ENCODE measurements at places on chromosomes 4 and X.

DNA sequence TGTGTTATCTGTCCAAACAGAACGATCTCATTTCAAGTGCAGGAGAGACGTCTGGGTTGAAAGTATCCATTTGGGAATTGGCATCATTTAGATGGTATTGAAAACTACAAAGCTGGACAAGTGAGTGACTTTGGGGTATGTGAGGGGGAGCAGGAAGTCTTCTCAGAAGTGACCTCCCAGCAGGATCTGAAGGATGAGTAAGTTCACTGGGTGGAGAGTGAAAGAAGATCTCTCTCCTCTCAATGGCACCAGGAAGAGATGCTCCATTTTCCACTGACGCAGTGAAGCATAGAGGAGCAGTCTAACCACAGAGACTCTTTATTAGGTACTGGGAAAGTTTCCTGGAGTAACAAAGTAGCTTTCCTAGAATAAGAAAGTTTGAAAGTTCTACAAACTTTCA lies 161.0 kb downstream of the CPE start:
- no peak for DNase-seq

- peak; percentile 74 for DNase-seq
Measured at GRCh38 chr4:15668566-15669435, 12.8 kb upstream of the FAM200B start.

DNA sequence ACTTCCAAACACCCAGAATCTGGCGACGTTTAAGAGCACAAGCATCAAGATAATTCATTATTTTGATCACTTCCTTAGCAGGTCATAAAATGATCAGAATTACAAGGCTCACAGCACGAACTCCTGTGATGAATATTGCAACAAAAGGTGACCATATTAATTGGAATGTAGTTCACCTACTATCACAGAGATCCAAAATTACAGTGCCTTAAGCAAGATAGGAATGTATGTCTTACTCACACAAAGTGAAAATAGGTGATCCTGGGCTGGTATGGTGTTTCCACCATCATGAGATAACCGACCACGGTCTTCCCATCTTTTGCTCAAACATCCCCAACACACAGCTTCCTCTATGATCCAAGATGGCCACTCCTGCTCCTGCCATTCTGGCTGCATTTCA lies 131.2 kb downstream of the SCFD2 start:
- no peak for DNase-seq

DNA sequence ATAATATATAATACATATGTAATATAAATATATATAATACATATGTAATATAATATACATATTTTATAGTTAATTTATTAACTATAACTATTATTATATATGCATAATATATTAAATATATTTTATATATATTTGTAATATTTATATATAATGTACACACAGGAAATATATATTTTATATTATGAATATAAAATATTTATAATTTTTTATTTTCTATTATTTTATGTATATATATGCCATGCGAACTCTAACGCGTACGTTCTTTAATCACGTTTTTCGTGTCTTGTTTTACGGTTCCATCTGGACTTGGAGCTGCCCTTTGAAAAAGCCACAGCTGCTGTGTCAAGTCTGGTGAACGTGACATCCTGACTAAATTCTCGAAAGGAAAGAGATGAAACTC lies 332.1 kb downstream of the ASMT start:
- DNase-seq, result no peak

DNA sequence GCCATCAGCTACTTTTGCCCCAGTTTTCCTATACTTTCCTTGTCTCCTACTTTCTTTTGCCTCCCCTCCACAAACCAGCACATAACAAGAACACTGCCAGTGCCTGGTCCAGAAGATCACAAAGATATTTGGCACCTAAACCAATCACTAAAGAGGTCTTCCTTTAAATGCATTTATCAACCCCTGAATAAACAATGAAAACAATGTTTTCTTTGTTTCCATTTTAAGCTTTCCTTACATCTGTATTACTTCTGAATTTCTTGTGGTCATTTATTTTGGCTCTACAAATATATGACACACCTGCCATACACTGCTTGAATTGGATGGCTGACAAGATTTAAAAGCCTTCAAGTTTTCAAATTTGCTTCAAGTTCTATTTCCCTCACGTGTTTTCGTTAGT lies 43.9 kb downstream of the MBNL3 start:
- no peak for DNase-seq

- DNase-seq, result no peak
Measured at GRCh38 chrX:2908125-2908685, 20.9 kb downstream of the ARSD start.
